ENCODE measurements at places on chromosomes 3 and 15. TPM values are rescaled to one million over a fixed set of nuclear protein-coding genes. Genes with fewer than 3 reads are reported as not detected.
A peak's percentile ranks its signal among the peaks of the same experiment; 100 is the strongest.

Gene THUMPD3
- 57.4 TPM for total RNA-seq

Gene CLDN11
- total RNA-seq: 4.3 TPM

Gene GRK7
- not detected for total RNA-seq

- DNase-seq: peak; percentile 33
Observed at GRCh38 chr3:13530241-13531009, 18.5 kb upstream of the FBLN2 start.

DNA sequence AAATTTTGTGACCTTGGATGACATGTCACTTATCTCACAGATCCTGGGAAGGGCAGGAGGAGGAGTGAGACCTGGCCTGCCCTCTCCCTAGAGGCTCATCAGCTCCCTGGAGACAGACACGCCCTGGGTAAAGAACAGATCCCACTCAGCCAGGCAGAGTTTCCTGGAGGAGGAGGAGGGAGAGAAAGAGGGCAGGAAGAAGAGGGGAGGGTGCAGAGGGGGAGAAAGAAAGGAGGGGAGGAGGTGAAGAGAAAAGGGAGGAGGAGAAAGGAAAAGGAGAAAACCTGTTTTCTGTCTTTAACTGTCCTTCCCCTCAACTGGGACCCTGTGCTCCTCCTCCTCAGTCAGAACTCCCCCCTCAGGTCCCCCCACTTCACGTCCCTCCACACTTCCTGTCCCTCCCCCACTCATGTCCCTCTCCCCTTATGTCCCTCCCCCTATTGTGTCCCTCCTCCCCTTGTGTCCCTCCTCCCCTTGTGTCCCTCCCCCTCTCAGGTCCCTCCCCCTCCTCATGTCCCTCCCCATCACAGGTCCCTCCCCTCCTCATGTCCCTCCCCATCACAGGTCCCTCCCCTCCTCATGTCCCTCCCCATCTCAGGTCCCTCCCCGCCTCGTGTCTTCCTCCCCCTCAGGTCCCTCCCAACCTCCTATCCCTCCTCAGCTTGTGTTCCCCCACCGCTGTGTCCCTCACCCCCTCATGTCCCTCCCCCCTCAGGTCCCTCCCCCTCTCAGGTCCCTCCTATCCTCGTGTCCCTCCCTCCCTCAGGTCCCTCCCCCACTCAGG lies 52.3 kb upstream of the CGNL1 start:
- DNase-seq: peak; percentile 10

DNA sequence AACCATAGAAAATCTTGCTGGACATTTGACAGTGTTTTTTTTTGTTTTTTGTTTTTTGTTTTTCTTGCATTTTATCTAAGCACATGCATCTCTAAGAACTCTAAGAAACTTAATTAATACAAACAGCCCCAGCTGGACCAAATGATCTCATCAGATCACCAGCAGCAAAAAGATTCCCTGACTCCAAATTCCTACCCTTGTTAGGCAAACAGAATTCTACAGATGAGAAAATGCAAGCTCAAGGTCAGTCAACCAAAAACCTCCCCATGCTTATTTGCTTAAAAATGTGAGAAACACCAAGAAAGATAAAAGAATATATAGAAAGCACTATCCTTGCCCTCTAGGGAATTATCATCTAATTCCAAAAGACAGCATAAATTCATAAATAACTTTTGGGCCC lies 65.4 kb downstream of the FOXP1 start:
- DNase-seq: no peak

- DNase-seq: no peak
Observed at GRCh38 chr15:38190501-38190900, 62.1 kb upstream of the SPRED1 start.
